ENCODE measurements at places on chromosomes 2 and 18.

- DNase-seq, result no peak
Measured at GRCh38 chr2:143936848-143937722, 582.8 kb downstream of the ZEB2 start.

DNA sequence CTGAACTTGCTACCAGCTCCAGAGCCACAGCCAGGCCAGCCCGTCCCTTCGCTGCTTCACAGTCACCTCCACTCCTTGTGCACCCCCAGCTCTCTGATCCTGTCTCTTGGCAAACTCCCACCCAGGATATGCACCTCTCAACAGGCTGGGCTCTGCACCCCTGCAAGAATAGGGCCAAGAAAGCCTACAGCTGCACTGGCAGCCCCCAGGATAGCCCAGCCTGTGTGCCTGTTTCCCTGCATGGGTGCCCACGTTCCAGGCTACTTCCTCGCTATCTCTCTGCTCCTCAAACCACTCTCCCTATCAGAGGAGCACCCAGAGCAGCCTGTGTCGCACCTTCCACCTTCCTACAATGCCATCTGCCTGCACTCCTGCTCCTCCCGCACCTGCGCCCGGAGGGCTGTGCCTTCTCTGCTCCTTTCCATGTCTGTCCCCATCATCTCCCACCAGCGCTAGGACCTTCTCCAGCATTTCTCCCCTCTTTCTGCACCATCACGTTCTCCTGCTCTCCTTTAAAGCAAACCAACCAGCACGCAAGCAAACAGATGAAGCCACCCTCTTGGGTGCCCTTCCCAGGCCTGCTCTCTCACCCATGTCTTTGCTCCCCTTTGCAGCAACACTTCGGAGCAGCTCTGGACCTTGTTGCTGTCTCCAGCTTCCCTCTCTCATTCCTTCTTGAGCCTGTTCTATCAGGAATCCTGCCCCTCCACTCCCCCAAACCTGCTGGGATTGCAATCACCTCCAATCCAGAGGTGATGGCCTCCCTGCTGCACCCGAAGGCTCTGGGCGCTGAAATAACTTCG, 313.2 kb upstream of the HS6ST1 start:
- no peak for DNase-seq

DNA sequence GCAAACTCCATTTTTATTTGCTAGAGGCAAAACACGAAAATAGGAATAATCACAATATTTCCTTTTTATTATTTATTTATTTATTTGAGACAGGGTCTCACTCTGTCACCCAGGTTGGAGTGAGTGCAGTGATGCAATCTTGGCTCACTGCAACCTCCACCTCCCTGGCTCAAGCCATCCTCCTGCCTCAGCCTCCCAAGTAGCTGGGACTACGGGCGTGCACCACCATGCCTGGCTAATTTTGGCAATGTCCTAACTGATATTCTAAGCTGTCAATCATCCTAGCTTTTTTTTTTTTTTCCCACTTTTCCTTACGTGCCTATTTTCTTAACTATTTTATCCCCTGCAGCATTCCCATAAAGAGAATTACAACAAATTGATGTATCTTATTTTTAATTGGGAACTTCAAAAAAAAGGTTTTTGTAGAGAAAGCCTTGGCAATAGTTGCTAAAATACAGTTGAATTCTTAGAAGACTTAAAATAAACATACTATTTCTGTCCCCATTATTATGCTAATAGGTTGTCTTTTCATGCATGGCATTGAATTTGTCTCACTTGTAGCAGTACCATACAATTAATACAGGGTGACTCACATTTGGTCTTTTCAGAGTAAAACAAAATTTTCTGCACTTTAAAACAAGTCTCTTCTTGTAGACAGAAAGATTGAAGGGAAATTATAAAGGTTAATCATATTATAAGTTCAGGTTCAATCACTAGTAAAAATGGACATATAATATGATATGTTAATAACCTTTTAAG, 153.5 kb downstream of the SLC39A10 start:
- no peak for DNase-seq

DNA sequence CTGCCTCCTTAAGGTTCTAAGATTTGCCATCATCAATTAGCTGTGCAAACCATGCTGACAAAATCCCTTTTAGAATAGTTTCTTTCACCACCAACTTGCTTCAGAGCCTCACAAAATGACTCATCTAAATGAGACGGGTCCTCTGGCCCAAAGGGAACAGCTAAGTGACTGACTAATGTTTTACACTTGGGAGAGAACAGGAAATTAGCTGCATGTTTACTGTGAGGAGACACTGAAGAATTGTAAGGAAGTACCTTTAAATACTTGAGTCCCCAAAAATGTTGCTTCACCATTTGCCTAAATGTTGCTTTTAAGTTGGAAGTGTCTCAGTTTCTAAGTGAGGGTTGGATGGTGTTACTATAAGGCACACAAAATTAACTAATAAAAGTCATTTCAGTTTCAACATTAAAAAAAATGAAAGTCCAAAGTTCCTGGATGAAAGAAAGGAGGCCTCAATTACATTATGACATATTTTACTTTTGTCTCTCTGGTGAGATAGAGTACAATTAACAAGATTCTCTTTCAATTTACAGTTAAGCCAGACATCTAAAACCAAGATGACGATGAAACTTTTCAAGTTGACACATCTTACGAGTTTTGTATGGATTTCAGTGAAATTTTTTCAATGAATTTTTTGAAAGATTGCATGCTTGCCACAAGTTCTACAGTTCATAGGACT, 229.1 kb upstream of the FN1 start:
- no peak for DNase-seq

DNA sequence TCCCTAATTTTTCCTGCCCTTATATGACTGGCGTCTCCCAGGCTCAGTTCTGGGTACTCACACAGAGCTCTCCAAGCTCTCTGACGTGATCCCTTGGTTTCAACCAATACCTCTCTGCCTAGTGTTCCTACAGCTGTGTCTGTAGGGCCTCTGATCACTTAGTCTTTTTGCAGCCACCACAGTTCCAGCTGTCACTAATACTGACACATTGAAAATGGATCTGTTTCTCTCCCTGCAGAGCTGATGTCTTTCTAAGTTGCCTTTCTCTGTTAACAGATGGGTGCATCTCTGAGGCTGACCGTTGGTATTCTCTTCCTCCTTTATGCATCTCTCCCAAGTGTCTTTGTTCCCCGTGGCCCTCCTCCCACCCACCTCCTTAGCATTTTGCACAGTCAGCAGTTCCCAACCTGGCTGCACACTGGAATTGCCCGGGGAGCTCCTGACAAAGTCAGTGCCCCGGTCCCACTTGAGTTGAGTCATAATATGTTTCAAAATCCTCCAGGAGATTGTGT, 62.5 kb downstream of the CERS6 start:
- no peak for DNase-seq

DNA sequence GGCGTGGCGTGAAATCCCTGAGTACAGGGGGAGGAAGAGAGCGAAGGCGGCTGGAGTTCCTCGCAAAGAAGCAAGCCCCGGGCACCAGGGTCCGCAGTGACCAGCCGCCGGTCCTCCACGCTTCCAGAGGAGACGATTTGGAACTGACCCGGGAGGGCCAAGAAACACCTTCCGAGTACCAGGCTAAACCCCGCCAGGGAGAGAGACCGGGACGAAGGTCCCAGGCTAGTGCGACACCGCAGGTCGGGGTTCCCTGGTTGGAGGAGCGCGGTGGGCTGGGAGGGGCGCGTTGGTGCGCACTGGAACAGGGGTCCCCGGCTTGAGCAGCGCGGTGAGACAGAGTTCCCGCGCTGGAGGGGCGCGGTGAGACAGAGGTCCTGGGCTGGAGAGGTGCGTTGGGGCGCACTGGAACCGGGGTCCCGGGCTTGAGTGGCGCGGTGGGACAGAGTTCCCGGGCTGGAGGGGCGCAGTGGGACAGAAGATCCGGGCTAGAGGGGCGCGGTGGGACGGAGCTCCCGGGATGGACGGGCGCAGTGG, 901 bp downstream of the WDFY1 start:
- peak; percentile 14 for DNase-seq

GRCh38 chr2:97994476-97994875, 1.3 kb downstream of the TMEM131 start:
- DNase-seq, result no peak
